AG10803 (cell line): ENCODE measurements at places on chromosomes 7 and 10.

DNA sequence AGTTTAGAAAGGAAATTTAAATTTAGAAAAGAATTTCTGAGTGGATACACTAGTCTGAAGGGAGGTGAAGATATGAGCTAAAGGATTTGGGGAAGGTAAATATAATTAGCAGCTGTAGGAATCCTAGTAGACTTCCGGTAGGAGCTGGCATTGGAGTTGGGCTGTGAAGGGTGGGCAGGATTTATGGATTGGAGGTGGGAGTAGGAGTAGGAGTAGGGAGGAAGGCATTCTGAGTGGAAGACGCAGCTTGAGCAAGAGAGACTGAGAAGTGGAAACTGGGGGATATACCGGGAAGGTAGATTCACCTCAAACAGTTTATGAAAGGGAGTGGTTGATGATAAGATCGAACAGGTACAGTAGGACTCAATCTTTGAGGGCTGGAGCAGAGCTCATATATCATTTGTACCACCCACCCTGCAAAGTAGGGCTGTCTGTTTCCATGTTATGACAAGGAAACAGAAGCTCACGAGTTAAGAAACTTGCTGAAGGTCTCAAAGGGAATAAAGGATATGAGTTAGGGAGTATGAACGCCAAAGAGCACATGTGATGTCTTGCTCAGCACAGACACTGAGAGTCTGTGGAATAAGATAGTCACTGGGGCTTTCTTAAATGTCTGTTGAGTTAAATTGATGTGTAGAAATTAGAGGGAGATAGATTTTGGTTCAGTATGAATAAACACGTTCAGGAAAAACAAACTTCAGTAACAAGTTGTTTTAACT is 81.6 kb downstream of the RPS24 start:
- no peak for DNase-seq

DNA sequence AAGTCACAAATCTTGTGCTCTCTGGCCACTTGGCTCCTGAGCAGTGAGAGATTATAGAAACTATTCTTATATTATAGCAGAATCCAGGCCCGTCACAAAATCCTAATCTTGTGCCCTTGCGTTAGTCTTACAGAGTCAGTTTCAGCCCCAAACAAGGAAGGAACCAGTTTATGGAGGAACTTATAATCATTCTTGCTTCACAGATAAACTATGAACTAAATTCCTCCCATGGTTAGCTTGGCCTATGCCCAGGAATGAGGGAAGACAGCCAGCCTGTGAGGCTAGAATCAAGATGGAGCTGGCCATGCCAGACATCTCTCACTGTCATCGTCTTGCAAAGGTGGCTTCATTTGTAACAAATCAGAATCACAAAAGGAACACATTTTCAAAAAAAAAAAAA is 199.7 kb upstream of the PITRM1 start:
- peak; percentile 72 for DNase-seq

DNA sequence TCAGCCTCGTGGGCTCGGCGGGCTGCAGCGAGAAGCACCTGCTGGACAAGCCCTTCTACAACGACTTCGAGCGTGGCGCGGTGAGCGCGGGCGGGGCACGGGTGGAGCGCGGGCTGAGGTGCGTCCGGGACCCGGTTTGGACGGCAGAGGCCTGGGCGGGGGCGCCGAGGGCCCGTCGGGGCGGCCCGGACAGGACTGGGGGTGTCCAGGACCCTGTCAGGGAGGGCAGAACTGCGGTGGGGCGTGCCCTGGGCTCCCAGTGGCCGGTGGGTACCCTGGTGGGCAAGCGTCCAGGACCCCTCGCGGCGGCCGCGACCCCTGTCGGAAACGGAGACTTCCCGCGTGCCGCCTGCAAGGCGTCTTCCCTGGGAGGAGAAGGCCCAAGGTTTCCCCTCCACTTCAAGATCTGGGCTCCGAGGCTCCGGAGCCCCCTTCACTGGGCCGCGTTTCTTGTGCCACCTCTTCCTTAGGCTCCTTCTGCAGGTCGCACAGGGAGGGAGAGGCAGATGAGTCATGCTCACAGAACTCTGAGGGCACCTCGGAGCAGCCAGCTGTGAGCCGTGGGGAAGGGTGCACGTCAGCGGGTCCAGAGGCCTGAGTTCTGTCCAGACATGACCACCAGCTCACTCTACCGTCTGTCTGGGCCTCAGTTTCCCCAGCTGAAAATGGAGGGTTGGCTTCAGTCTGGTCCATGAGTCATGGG is 485 bp downstream of the ALOX5 start:
- DNase-seq, result no peak

GRCh38 chr10:32987172-32987571 is 29.1 kb upstream of the ITGB1 start:
- no peak for DNase-seq

- DNase-seq, result no peak
Observed at GRCh38 chr7:5594616-5595544, 171.2 kb upstream of the TNRC18 start.

DNA sequence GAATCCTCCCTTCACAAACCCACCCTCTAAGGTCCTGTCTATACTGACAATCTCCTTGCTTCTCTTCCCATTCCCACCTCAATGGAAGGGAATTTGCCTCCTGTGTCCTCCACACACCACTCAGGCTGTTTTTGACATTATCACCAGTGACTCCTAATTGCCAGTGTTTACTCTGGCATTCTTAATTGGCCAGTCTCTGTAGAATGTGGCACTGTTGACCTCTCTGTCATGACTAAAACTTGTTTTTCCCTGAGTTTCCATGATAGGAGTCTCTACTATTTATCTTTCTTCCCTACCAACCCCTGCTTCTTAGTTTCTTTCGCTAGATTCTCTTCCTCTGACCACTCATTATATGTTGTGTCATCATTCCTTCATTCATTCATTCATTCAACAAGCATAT is 12.1 kb downstream of the SLC16A12 start:
- DNase-seq, result no peak

DNA sequence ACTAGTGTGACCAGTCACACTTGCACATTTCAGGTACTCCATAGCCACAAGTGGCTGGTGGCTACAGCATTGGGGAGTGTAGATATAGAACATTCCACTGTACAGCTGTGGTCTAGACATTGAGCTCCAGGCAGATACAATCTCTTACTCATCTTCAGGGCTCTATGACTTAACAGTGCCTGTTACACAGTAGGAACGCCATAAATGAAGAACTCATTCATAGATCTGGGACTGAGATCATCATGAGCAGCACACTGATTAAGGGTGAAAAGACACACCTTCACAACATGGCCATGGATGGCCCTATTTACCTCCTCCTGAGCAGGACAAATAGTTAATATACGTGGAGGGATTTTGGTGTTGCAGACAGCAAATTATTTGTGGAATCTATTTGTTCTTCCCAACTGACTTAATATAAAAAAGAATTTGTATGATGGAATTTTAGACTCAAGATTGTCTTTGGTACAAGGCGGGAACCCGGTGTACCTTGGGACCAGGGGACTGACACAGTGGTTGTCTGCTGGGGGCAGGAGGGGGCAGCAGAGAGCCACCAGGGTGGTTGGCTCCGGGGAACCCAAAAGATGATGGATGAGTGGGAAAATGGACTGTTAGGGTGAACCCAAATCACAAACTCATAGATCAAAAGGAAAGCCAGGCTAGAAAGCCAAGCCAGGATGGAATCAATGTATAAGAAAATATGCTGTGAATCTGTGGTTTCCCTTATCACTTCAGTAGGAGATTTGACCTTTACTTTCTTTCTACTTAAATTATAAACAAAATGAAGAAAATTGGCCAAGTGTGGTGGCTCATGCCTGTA is 24.3 kb upstream of the CPA2 start:
- peak; percentile 33 for DNase-seq

DNA sequence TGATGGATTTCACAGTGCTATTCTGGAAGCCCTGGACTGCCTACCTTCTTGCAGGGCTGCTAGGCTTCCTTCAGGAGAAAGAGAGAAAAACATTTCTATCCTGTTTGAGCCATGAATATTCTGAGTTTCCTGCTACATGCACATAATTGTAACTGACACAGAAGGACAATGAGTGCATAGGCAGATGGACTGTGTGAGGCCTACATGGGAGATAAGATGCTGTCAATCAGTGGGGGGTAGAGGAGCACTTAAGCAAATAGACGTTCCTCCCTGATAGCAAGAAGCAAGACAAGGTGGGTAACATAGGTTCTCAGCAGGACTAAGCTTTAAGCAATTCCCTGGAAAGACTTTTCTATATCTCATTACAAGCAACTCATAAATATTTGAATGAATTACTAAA is 11.6 kb downstream of the ALDH18A1 start:
- no peak for DNase-seq

DNA sequence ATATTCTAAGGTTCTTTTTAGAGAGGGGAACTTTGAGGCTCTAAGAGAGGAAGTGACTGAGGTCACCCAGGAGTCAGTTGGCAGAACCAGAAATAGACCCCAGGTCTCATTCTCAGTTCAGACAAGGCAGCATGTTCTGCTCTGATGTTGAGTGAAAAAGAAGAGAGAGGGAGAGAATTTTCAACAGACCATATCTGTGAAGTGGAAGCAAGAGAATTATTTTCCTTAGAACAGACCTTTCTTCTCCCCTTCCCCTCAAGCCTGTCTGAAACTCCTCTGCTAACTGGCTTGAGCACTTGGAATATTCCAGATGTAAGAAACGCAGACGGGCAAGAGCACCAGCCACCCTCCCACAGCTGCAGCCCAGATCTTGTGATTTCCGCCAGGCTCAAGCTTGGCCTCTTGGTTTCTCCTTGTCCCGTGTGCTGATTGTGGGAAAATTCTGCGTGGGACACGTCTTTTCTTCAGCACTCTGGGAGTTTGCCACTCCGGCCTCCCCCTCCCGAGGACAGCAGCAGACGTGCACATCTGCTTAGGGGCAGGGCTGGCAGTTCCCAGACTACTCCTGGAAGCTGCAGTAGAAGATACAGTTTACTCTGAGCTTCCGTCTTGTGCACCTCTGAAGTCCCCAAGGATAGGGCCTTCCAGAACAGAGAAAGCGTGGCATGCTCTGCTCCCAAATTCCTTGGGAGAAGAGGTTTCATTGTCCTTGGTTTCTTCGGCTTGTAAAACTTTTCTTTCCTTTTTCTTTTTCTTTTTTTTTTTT is 22.7 kb upstream of the IKZF1 start:
- no peak for DNase-seq

GRCh38 chr7:99699946-99700345 is 20.1 kb upstream of the CYP3A5 start:
- DNase-seq, result no peak

DNA sequence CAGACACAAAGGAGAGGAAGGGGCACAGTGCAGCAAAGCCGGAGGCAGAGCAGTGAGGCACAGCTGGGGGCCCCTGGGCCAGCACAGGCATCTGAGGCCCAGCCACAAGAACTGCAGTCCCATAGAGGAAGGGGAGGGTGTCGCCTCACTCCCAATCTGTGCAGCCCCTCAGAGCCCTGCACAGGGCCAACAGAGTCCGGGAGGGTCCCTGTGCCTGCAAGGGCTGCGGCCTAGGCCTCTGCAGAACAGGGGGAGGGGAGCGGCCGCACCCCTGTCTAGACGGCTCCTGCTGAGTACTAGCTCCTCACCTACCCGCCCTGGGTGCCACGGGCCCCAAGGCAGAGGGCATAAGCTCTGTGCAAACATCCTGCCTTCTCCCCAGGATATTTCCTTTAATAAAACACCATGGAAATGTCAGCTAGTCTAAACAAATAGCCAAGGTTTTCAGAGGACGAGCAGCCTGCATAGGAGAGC is 32.4 kb upstream of the RET start:
- DNase-seq, result no peak

DNA sequence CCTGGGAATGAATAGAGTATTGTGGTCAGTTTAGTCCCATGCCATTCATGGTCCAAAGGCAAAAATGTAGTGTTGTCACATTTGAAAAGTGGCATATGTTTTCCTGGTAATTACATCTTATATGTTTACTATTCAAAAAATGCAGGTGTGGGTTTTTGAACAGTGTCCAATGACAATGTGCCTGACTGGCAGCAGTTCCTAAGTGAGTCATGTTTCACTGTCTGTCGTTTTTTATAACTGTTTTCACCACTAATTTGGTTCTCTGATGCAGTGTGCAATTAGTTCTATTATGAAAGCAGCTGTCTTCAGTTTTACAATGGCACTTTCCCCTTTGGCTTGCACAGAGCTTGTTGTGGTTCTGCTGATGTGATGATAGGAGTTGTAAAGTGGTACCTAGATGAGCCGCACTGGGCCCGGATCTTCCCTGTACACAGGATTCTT is 162.3 kb downstream of the SEM1 start:
- no peak for DNase-seq

DNA sequence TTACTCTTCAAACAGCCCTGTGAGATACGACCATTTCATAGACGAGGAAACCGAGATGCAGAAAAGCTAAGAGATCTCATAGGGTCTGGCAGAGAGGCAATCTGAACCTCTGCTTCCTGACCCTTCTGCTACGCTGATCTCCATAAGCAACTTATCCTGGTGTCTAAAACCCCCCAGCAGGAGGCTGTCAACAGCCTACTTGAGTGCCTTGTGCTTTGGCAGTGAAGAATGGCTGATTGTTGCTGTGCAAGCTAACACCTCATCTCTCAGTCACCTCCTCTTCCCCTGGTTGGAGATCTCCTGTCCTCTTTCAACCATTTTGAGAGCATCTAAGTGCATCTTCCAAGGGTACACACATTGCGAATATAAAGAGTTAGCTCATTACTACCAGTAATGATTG is 86.2 kb downstream of the AOAH start:
- DNase-seq, result no peak

DNA sequence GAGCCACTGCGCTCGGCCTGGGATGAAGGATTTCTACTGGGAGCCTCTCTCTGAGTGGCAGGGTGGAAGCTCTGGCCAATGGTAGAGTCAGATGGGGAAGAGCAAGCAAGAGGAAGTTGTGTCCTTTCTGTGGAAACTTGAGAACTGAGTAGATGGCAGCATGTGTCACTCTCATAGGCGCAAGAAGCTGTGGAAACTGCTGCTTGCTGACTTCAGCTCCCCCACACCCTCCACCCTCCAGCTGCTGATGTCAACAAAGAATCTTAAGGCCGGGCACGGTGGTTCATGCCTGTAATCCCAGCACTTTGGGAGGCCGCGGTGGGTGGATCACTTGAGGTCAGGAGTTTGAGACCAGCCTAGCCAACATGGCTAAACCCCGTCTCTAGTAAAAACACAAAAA is 39.8 kb upstream of the SRGN start:
- DNase-seq, result peak; percentile 55

DNA sequence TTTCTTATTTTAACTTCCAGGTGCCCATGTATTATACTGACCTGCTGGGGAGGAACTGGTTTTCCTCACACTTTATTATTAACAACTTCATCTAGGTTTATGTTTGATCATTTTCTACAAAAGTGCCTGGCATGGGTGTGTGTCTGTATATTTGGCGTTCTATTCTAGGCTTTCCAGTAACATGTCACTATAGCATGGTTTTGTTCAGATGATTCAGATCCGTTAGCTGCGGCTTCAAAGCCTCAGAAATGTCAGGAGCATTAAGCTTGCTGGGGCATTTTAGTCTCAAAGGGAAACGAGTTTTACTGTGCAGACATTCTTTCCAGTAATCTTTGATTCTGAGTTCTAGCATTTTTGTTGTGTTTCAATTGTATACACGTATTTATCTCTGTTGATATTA is 2.3 kb downstream of the INPP5A start:
- peak; percentile 68 for DNase-seq

GRCh38 chr7:110595694-110596093 is 495.2 kb upstream of the LRRN3 start:
- DNase-seq, result no peak

GRCh38 chr10:24645784-24646183 is 77.9 kb downstream of the ARHGAP21 start:
- no peak for DNase-seq

- no peak for DNase-seq
Observed at GRCh38 chr10:73398024-73398423, 15.8 kb downstream of the ANXA7 start.
